ENCODE measurements at places on chromosomes 1 and 21. TPM values are rescaled to one million over a fixed set of nuclear protein-coding genes. Genes with fewer than 3 reads are reported as not detected.

FCRL2 gene
- 0.04 TPM for polyA plus RNA-seq

CFAP141 gene
- not detected for polyA plus RNA-seq

CCDC185 gene
- polyA plus RNA-seq: 0.04 TPM

TAL1 gene
- polyA plus RNA-seq: 1.1 TPM

PAFAH2 gene
- polyA plus RNA-seq: 5.7 TPM

CCDC30 gene
- 0.88 TPM for polyA plus RNA-seq

GUCA2B gene
- polyA plus RNA-seq: not detected

Measured in esophagus (tissue), 2 donors.